ENCODE measurements at places on chromosomes 1 and 21. TPM values are rescaled to one million over a fixed set of nuclear protein-coding genes. Genes with fewer than 3 reads are reported as not detected.

GRCh38 chr1:102085896-102086295 is 89.2 kb upstream of the OLFM3 start:
- no peak for DNase-seq

- no peak for DNase-seq
These were observed 36.0 kb downstream of the TNFSF4 start for GRCh38 chr1:173171152-173171551.

DNA sequence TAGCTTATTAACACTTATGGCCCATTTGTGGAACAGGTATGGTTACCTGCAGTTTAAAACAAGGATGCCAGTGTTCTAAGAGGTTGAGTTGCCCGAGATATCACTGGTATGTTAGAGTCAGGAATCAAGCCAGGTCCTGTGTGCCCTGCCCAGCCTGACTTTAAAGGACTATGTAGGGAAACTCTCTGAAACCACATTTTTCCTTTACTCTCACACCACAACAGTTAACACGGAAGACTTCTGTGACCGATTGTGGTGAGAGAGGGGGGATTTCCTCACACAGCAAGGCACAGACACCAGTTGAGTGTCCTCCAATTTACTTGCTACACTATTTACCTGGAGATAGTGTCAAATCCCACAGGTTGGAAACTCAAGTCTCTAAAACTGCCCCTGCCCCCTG is 47.8 kb downstream of the UCK2 start:
- no peak for DNase-seq

Gene OR2T1
- not detected for total RNA-seq

DNA sequence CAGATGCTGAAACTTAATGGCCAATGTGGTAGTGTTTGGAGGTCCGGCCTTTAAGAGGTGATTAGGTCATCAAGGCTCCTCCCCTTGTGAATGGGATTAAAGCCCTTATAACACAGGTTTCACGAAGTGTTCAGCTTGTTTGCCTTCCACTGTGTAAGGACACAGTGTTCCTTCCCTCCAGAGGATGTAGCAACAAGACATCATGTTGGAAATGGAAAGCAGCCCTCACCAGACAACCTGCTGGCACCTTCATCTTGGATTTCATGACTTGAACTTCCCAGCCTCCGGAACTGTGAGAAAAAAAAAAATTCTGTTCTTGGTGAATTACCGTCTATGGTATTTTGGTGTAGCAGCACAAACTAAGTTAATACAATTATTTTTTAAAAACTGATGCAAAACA is 613.8 kb downstream of the KIF26B start:
- no peak for DNase-seq

- peak; percentile 22 for DNase-seq
These were observed 409.9 kb downstream of the PTPRU start for GRCh38 chr1:29646161-29646775.

DNA sequence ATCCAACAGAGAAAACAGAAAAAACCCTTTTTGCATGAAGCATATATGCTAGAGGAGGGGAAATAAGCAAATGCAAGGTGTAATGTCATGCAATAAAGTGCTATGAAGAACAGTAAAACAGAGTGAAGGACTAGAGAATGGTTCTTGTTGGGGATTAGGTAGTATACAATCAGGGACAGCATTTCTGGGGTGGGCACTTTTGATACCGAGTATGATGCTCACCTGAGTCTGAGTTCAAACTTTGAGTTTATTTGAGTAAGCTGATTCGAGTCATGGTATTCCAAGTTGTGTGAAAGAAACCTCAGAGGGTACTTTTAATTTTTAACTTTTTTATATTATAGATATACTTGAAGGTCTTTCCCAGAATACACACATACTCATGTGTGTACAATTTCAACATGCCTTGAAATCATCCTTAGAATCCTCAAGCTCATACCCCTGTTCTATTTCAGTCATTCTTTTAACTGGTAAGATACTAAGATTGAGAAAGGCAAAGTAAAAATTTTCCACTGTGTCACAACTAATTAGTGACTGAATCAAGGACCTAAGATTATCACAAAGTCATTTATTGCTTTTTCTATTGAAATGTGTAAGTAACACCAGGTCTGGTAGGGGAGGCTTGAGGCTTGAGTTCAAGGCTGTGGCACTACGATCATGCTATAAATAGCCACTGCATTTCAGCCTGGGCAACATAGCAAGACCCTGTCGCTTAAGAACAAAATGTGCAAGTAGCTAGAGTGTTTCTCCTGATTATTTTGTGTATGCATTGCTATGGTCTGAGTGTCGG is 12.1 kb downstream of the LRRC8B start:
- DNase-seq, result no peak

Gene CCDC30
- 1.7 TPM for total RNA-seq

DNA sequence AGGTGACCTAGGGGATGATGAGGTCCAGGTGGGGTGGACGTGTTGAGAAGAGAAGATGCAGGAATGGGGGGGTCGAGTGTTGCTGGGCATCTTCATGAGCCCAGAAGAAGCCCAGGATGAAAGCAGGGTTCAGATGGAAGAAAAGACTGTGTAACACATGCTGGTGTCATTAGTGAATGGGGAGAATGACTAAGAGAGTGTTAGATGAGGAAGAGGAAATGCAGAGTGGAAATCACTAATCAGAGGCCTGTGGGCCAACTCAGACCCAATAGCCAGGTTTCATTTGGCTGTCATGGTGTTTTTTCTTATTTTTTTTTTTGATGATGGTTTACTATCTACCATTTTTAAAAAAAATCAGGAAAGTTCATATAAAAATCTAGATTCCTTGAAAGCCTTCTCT is 180.8 kb upstream of the CAMK1G start:
- DNase-seq, result no peak

Gene LIN28A
- 1.1 TPM for total RNA-seq

DNA sequence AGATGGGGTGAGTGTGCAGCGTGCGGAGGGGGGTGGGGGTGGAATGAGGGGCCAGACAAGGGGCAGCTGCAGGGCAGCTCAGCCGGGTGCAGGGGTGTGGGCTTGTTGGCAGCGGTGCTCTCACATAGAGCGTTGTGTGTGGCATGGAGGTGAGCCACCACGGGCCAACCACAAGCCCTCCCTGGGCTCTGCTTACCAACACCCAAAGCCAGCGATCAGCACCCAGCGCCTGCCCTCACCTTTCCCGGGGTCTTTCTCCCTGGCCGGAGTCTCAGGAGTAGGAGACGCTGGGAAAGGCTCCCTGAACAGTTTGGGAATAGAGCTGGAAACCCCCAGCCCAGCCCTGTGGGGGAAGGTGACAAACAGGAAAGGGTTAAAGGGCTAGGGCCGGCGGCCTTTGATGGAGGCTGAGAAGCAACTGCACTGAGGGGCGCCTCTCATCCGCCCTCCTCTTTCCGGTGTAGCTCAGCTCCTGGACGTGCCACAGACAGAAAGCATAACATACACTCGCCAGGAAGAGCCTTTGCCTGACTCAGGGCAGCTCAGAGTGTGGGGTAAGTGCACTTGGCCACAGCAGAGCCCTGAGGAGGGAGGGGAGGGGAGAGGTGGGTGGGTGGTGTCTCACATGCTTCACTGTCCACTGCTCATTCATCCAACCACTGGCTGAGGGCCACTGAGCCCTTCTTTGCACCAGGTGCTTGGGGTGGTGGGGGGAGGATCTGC is 577 bp downstream of the IKBKE start:
- DNase-seq, result no peak

DNA sequence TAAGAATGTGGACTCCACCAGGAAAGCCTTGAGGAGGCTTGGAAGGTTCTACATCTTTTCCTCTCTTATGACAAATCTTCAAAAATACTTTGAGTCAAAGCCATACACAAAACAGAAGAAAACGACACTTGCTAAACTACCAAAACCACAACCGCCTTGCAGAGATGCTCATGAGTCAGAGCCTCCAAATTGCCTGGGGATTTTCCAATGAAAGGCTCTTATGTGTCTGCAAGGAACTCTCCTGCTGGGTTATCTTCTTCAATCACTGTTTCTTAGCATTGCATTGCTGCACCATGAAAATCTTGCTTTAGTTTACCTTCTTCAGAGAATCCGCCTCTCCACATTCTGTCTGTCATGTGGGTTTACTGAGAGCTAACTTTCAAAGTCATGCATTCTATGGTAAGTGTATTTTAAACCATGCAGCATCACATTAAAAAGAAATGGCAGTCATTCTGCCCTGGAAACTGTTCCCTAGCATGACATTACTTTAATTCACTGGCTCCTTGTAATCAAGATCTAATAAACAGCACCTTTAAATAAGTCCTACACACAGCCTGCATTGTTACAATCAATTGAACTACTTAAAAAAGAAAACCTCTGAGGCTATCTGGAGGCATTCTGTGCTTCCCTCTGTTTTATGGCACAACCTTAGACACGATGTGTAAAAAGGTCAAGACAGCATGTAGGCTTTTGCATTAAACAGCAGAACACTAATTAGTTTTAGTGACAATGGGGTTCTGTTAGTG is 210.0 kb upstream of the FOXD3 start:
- no peak for DNase-seq

DNA sequence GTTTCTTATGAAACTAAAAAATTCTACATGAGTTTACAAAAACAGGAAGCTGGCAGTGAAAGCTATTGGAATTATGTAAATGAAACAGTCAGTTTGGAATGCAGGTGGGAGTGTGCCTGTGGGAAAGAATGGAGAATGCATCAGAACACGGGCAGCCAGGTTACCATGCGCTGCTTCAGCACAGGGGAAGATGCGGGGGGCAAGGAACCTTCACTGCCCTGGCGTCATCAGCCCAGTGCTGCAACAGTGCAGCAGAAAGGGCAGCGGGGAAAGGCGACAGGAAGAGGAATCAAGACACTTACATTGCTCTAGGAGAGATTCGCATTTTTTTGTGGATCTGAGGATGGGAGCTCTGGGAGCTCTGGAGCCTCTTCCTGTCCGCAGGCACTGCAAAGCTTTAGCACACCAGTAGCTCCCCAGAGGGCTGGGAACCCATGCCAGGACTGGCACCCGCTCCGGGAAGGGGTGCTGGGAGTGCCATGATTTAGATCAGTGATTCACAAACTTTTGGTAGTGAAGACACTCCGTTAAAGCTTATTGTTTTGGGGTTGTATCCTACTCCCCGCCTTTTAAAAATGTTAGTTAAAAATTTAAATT is 64.1 kb upstream of the WDR26 start:
- no peak for DNase-seq

- no peak for DNase-seq
These were observed 6.8 kb downstream of the LHX4 start for GRCh38 chr1:180236698-180237509.

Gene ISG20L2
- total RNA-seq, result 10.8 TPM

Gene ITLN2
- total RNA-seq, result not detected

Gene TENT5C
- total RNA-seq, result 2.4 TPM
